ENCODE measurements at places on chromosomes 6 and 20.

GRCh38 chr20:19392344-19393130 lies 180.1 kb downstream of the SLC24A3 start:
- no peak for DNase-seq

DNA sequence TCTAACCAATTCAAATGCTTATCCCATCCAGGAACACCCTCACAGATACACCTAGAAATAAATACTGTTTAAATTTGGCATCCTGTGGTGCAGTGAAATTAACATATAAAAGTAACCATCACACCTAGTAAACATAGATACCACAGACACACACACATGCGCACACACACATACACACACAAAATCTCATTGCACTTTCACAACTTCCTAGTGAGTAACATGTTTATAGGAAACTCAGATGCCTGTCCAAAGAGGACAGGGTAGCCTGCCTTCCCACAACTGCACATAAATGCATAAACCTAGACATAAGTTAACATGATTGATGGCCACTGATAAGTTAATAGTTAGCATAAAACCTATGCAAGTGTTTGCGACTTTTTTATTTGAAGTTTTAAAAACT lies 56.8 kb downstream of the LRRC1 start:
- no peak for DNase-seq

DNA sequence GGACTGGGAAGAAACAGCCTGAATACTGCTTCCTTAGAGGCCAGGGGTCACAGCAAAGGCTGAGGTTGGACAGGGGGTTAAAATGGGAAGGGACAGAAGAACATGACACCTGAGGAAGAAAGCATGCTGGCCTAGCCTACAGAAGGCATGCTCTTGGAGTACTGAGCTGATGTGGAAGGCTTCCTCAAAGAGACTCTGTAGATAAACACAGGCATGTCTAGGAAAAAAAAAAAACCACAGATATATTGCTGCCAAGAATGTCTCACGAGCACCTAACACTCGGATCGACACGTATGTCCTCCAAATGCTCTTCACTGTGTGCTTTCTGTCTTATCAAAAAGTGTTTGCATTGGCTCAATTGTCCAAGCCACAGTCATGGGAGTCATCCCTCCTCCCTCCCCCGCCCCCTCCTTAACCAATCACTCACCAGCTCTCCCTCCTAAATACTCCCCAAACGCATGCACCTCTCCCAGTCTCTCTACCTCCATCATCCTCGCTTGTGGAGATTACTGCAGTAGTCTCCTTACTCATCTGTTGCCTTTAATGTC lies 101.1 kb upstream of the LRFN2 start:
- no peak for DNase-seq

DNA sequence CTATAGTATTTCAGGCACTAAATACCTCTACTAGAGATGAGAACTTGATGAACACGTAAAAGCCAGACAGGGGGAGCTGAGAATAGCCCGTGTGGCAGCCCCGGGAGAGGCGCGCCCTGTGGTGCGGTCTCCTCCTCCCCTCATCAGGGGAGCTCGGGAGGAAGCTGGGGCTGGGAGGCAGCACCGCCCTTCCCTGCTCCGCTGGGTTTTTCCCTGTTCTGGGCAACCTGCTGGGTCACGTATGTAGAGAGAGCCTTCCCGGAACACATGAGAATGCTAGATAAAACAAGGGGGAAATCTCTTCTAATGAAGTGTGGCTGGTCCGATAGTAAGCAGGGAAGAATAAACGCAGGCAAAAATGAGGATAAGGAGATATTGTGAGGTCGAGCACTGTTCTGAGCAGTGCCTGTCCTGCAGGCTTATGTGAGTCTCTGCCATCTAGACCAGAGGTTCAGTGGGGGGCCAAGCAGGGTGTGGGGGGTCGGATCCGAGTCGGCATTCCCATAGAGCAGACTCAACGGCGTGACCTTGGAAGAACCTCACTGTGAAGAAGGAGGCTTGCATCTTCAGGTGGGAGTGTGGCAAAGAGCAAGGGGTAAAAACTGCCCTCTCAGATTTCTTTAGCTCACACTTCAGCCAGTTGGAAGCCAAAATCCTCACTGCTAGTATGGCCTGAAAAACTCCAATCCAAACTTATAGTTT lies 13.4 kb upstream of the RPS6KA2 start:
- no peak for DNase-seq

DNA sequence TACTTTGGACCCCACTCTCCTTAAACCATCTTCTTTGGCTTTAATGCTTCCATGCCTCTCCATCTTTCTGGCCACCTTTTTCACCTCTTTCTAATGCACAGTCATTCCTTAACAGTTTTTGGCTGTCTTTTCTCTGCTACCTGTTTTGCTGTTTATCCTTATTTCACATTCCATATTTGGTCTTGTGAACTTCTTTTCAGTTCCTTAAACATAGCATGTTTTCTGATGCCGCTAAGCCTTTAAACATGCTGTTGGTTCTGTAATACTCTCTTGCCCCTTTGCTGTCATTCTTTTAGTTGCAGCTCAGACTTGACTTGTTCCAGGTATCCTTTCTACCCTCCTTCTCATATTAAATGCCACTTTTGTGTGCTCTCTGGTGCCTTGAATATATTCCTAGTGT lies 35.8 kb downstream of the TOP1 start:
- no peak for DNase-seq

GRCh38 chr6:139920027-139920775 lies 545.8 kb upstream of the CITED2 start:
- DNase-seq, result no peak

Measured in GF-D8 (cell line).